Muscle of leg (tissue), 16 donors: ENCODE measurements at places on chromosomes 3 and 15.
A peak's percentile ranks its signal among the peaks of the same experiment; 100 is the strongest.

- DNase-seq: no peak
Observed at GRCh38 chr3:55164191-55164590, 236.3 kb upstream of the LRTM1 start.

DNA sequence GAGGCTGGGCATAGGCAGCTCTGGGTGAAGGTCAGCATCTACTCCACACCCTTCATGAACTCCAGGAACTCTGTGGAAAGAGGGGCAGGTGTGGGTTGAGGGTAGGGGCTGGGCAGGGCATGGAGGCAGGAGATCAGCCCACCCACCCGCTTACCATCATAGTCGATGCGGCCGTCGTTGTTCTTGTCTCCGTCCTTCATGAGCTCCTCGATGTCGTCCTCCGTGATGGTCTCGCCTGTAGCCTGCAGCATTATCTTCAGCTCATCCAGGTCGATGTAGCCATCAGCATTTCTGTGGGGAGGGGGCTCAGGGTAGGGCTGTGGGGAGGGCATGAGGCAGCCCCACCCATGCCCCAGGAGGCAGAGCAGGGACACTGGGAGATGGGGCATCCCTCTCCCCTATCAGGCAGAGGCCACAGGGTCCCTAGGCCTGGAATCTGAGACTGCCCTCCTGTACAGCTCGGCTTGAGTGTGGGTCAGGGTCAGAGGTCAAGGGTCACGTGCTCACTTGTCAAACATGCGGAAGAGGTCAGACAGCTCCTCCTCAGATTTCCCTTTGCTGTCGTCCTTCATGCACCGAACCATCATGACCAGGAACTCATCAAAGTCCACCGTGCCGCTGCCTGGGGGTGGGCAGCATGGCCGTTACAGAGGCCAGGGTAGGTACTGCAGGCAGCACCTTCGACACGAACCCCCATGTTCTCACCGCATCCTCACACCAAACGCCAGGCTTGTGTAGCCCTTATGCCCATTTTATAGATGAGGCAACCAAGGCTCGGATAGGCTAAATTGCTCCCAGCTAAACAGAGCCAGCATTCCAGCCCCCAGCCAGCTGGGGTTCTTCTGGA, 2.4 kb downstream of the TNNC1 start:
- DNase-seq: no peak

GRCh38 chr3:42504334-42505127, 2.1 kb downstream of the VIPR1 start:
- no peak for DNase-seq

GRCh38 chr3:132983143-132983770, 54.9 kb upstream of the TMEM108 start:
- DNase-seq: peak; percentile 48

DNA sequence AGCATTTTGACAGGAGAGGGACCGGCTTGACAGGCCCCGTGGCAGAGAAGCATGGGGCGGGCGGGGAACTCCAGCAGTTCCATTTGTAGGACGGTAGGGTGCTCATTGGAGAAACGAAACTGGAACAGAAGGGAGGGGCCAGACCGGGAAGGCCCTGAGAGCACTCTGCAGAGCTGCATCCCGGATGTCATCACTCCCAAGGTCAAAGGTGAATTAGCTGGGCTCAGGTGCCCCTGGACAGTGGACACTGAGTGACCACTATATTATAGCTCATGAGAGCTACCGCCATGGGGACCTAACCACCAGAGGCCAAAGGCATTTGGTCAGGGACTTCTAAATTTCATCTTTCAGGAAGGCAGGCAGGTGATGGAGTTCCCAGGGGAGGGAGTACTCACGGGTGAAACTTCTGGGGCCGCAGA, 7.3 kb downstream of the CSRNP1 start:
- peak; percentile 51 for DNase-seq

DNA sequence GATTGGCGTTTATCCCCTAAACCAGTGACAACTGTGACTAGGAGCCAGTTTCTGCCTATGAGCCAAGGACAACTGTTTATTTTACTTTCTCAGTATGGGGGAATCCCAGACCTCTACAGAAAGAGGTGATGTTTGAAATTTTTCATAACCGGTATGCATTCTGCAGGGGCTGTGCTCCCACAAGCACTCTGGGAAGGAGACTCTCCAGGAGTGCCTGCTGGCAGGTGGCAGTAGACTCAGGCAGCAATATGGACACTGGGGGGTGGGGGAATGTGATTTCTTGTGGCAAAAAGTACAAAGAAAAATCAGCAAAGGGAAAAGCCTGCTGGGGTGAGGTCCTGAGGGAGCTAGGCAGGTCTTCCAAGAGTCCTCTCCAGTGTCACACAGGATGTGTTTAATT, 5.9 kb downstream of the TGM4 start:
- no peak for DNase-seq

GRCh38 chr3:16104156-16104555, 70.3 kb upstream of the GALNT15 start:
- DNase-seq: no peak

- DNase-seq: peak; percentile 6
Observed at GRCh38 chr3:131903988-131904415, 130.8 kb downstream of the CPNE4 start.

DNA sequence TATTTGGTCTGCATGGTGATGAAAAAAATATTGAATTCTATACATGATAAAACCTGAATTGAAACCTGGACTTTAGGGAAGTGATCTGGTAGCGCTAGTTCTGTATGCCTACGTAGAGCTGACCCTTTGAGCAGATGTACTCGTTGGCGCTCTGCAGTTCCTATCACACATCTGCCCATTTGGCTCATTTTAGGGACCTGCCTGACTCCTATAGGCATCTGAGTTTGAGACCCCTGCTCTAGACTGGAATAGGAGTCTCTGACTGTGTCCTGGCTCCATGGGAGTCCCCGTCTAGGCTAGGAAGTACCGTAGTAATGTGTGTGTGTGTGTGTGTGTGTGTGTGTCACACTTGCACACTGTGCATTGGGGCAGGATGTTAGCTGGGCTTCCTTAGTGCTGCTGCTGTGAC, 21.2 kb downstream of the STARD5 start:
- peak; percentile 32 for DNase-seq

GRCh38 chr15:101439285-101439919, 50.1 kb downstream of the PCSK6 start:
- peak; percentile 80 for DNase-seq

GRCh38 chr3:4514916-4515315, 21.8 kb downstream of the ITPR1 start:
- DNase-seq: no peak

GRCh38 chr3:196609805-196610515, 29.5 kb upstream of the NRROS start:
- no peak for DNase-seq

- no peak for DNase-seq
Observed at GRCh38 chr15:35871282-35871681, 325.3 kb upstream of the DPH6 start.

GRCh38 chr15:40047415-40048210, 8.6 kb upstream of the SRP14 start:
- peak; percentile 73 for DNase-seq

DNA sequence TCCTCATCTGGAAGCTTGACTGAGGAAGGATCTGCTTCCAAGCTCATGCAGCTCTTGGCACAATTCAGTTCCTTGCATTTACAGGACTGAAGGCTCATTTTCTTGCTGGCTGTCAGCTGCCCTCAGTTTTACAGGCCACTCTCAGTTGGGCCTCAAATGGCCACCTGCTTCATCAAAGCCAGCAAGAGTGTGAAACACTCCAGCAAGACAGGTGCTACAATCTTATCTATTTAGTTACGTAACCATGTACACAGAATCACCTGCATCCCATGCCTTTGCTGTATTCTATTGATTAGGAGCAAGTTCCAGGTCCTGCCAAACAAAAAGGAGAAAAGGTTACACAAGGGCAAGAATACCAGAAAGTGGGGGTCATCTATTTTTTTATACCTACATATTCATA, 40.8 kb downstream of the RHCG start:
- DNase-seq: no peak

GRCh38 chr3:39900462-39901002, 91.1 kb downstream of the MYRIP start:
- DNase-seq: no peak

DNA sequence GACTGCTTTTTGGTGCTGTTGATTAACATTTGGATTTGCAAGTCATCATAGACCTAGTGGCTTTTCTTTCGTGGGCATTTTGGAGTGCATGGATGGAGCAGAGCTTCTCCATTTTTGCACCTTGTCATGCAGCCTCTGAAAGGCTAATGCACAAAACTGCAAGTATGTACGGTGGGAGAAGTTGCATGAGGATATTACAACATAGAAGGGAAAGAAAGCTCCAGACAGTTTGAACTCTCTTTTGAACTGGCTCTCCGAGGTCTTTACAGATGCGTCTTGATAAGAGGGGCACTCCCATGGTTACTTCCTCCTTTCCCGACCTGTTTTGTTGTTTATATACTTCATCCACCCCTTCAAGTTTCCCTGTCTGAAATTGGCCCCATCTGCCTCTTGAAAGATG, 147.1 kb upstream of the GBE1 start:
- no peak for DNase-seq

GRCh38 chr3:105527535-105527934, 160.8 kb downstream of the ALCAM start:
- DNase-seq: no peak

- no peak for DNase-seq
Observed at GRCh38 chr15:38030609-38031008, 96.2 kb downstream of the TMCO5A start.

- no peak for DNase-seq
Observed at GRCh38 chr3:106685745-106686144, 691.5 kb upstream of the CCDC54 start.

DNA sequence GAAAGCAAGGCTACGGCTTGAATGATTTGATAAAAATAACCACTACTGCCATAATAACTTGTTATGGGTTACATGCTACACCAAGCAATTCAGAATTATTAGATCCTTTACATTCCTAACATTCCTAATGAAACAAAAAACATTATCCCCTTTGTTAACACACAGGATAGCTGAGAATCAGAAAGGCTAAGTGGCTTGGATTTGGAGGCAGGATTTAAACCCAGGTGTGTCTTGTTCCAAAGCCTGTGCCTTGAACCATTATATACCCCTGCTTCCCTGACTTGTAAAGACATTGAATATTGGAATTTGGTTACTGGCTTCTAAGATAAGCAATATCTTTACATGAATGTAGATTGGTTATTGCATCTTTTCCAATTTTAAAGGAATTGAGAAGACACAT, 417.1 kb upstream of the GOLIM4 start:
- no peak for DNase-seq

GRCh38 chr3:128060473-128061381, 8.5 kb downstream of the SEC61A1 start:
- DNase-seq: no peak

- no peak for DNase-seq
Observed at GRCh38 chr3:75951941-75952340, 166.6 kb upstream of the ZNF717 start.

GRCh38 chr15:52291204-52291603, 4.4 kb downstream of the MYO5C start:
- no peak for DNase-seq
